A549 treated with AZD2906 at 1 μM for 4 hours (cell line): ENCODE measurements at places on chromosomes 4 and X. TPM values are rescaled to one million over a fixed set of nuclear protein-coding genes. Genes with fewer than 3 reads are reported as not detected.

The CFAP97 gene
- 8.1 to 13.9 TPM (median 11.1 TPM) in 5 replicates for total RNA-seq

The ASIC5 gene
- total RNA-seq = not detected in 5 replicates

The SH2D1A gene
- total RNA-seq = not detected in 5 replicates

The GLRA3 gene
- total RNA-seq = 0.01 TPM in 2 of 5 replicates, not detected in the others

The KLHL34 gene
- total RNA-seq = not detected in 5 replicates

The HSD17B10 gene
- 165 to 197 TPM (median 193 TPM) in 5 replicates for total RNA-seq

The TREX2 gene
- 0.85 to 1.7 TPM (median 1.4 TPM) in 5 replicates for total RNA-seq

The GPRASP1 gene
- total RNA-seq = 0.24 to 0.30 TPM (median 0.25 TPM) in 5 replicates

The CSTF2 gene
- total RNA-seq = 29.3 to 35.7 TPM (median 30.9 TPM) in 5 replicates

The CXXC4 gene
- total RNA-seq = 0.02 to 0.05 TPM (median 0.03 TPM) in 5 replicates

The DCAF4L1 gene
- 0.08 to 0.14 TPM (median 0.09 TPM) in 5 replicates for total RNA-seq

The DMRTC1 gene
- not detected in 5 replicates for total RNA-seq

The GK gene
- total RNA-seq = 1.9 to 2.3 TPM (median 2.0 TPM) in 5 replicates

The STOX2 gene
- 1.8 to 2.8 TPM (median 2.3 TPM) in 5 replicates for total RNA-seq

The ATOH1 gene
- not detected in 5 replicates for total RNA-seq

The CENPI gene
- total RNA-seq = 11.0 to 14.9 TPM (median 13.1 TPM) in 5 replicates

The BEX3 gene
- total RNA-seq = 239 to 261 TPM (median 251 TPM) in 5 replicates

The GAGE1 gene
- total RNA-seq = not detected in 5 replicates
